ENCODE measurements at places on chromosomes 5 and 9.

DNA sequence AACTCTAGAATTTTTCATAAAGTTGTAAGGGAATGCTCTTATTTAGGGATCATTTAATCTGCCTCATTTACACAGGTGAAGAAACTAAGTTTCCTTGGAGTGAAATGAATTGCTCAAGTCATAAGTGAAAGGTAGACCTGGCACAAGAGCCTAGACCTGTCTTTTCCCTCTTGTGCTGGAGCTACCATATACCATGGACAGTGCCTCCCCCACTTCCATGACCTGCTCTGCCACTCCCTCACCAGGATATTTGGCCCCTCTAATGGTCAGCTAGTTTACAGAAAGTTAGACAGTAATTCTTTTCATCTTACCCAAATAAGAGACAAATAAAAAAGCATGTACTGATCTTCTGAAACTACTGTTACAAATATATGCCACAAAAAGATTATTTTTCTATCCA is 105.5 kb upstream of the ACO1 start:
- no peak for DNase-seq

DNA sequence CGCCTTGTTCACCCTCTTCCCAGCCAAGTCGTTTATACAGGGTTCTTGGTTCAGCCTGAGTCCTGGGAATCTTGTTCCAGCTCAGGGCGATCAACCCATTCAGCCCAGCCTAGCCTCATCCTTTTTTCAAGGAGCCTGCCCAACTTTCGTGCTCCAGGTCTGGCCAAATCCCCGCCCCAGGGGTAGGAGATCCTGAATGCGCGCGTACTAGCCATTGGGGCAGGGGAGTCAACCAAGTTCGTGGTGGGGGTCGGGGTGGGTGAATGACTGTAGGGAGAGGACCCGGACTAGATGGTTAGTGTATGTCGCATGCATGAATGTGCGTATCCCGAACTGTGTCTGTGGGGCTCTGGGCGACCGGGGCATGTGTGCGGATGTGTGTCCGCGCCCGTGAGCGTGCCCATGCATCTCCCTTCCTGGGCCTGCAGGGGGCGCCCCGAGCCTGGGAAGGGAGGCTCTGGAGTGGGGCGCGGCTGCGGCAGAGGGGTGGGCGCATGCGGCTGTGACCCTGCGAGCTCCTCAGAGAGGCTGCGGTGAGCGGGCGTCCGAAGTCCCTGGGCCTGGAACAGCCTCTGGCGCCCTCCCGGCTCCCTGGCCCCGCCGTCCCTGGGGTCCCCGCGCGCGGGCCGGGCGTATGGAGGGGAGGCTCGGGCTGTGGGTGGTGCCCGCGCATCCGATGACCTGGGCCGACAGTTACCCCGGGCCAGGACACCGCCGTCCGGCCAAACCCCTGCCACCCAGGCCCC is 8.7 kb downstream of the CCL21 start:
- peak; percentile 72 for DNase-seq

DNA sequence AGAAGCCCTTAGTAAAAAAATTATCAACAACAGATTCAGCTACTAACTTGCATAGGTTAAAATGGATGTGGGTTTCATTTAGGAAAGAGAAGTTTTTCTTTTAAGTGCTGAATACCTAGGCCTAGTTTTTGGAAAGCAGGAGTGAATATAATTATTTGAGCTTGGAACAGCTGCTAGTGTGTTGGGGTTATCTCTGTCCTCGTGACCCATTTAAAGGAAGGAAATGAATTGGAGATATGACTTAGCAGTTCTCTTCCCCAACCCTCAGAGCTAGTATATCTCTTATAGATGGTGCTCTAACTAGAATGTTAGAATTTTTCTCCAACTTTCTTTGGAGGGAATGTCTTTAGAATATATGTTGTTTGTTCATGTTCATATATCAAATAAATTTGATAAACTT is 38.6 kb downstream of the ZNF366 start:
- DNase-seq: no peak

GRCh38 chr5:81855591-81855990 is 104.7 kb upstream of the SSBP2 start:
- DNase-seq: no peak

Measured in activated T-cell treated with anti-CD3 and anti-CD28 coated beads for 4 hours (primary cell).